NCI-H524 (cell line): ENCODE measurements at places on chromosomes 13 and 19.

- DNase-seq = no peak
These were observed 12.4 kb downstream of the ZIC2 start for GRCh38 chr13:99993660-99994637.

GRCh38 chr13:28630869-28631268, 28.1 kb upstream of the POMP start:
- no peak for DNase-seq

DNA sequence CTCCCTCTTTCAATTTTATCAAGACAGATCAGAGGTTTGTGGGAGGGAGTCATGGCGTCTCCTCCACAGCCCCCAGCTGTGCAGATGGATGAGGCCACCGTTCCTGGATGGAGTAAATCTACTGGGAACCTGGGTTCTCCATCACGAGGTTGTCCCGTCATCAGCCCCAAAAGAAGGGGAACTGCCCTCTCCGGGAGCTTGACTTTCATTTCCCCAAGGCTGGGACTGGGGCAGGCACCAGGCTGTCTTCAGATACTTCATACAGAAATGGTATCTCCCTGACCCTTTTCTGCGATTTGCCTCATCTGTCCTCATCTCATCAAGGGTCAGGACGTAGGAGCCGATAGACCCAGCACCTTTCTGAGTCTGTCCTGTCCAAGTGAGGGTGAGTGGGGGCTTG, 9.8 kb downstream of the LILRB2 start:
- no peak for DNase-seq

DNA sequence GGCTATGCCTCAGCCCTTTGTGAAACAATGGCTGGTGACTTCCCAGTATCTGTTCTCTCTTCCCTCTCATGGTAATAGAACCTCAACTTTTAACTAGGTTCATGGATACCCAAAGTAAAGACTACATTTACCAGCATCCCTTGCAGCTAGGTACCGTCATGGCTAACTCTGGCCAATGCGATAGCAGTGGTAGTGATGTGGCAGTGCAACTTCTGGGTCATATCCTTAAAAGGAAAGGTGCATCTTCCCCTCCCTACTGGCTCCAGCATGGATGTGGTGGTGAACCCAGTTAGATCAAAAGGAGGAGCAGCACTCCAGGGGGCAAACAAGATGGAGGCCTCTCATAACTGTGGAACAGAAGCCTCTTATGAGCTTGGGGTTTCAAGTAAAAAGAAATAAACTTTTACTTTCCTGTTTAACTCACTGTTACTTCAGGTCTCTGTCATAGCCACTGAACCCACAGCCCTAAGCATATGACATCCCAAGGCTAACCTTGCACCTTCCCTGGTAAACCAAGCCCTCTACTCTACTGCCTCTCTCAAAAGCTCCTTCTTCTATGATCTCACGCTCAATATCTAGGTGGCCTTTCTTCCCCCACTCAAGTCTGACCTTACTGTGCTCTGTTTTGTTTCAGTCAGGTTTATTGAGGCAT, 104.4 kb downstream of the DOCK9 start:
- no peak for DNase-seq

DNA sequence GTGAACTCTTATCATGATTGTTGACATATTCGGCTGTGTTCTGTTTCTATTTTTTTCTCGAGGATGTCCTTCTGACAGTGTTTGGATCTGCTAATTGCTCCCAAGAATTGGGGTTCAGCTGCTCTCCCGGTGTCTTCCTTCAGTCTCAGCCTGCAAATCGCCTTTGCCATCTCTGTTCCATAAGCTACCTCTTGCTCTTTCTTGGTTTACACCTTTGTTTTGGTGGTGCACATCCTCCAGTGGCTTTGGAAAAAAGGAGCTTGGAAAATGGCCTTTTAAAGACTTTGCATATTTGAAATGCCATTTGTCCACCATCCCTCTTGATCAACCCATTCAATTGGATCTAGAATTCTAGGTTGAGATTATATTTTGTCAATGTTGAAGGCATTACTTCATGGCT, 137.2 kb downstream of the URI1 start:
- DNase-seq = no peak

GRCh38 chr19:45418802-45419201, 4.9 kb downstream of the ERCC1 start:
- no peak for DNase-seq

- DNase-seq = no peak
These were observed 25.5 kb downstream of the TSSK6 start for GRCh38 chr19:19489804-19490204.

- no peak for DNase-seq
These were observed 932 bp downstream of the FAM83E start for GRCh38 chr19:48613852-48614435.
